Inflammatory macrophage (primary cell): ENCODE measurements at places on chromosomes 1 and 21.

DNA sequence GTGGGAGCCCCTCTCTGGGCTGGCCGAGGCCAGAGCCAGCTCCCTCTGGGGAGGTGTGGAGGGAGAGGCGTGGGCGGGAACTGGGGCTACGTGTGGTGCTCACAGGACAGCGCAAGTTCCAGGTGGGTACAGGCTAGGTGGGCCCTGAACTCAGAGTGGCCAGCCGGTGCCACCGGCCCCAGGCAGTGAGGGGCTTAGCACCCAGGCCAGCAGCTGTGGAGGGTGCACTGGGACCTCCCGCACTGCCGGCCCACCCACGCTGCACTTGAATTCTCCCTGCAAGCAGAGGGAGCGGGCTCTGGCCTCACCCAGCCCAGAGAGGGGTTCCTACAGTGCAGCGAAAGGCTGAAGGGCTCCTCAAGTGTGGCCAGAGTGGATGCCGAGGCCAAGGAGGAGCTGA lies 20.2 kb downstream of the PRAMEF20 start:
- DNase-seq = no peak

GRCh38 chr21:25179116-25179515 lies 428.2 kb downstream of the MRPL39 start:
- peak; percentile 9 for DNase-seq

- DNase-seq = peak; percentile 89
Observed at GRCh38 chr21:44878053-44878982, 4.8 kb upstream of the PTTG1IP start.

DNA sequence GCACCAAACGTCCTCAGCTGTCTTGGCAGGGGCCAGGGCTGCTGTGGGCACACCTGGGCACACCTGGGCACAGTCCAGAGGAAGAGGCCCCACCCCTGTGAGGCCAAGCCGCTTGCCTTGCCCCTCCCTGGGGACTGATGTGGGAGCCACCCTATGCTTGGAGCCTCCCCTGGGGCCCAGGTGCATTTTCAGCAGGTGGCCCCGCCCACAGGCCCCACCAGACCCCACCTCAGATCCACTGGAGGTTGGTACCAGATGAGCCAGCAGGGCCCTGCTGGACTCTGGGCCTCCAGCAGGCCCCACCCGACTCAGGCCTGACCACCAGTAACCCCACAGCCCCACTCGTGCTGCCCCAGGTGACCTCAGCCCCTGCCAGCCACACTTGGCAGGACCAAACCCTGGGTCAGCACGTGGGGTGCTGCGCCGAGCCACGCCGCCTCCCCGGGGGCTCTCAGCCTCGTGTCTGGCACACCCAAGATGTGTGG lies 8.8 kb downstream of the SLC19A1 start:
- DNase-seq = no peak

GRCh38 chr1:165467706-165468105 lies 22.8 kb upstream of the RXRG start:
- no peak for DNase-seq

- DNase-seq = peak; percentile 64
Observed at GRCh38 chr21:42309753-42310213, 5.4 kb downstream of the TFF3 start.

DNA sequence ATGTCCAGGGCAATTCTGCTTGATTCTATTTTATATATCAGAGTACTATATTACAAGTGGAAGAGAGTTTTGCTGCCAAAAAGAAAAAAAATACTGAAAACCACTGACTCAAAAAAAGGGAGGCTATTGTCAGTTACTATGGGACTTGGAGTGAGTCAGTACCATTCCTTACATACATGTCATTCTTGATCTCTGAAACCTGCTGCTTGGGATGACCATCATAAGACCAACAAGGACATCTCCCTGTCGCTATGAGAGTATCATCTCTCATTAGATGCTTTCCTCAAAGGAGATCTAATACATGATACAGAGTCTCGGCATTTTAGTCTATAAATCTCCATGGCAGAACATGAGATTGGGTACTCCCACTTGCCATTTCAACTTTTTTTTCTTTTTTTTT lies 11.8 kb upstream of the INPP5B start:
- no peak for DNase-seq

DNA sequence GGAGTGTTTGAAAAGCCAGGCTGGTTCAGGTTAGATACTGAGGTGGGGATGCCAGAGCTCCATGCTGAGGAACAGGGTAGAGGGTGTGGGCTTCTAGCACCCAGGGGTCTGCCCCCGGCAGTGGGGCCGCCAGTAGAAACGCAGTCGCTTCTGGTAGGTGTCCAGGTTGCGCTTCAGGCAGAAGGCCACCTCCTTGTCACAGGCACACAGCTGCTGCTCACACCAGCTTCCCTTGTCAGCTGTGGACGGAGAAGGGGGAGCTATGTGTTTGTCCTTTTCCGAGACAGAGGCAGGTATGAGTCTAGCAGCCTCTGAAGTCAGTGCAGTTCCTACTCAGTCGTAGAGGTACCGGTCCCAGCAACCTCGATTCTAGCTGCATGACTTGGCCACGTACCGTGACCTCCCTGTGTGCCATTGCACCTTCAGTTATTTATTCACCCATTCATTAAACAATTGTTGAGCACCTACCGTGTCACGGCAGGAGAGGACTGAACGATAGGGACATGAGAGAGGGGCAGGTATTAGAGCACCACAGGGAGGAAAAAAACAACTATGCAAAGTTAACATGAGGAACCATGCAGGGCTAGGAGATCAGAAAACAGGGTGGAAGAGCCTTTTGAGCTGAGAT lies 5.2 kb downstream of the PLA2G2D start:
- DNase-seq = no peak

DNA sequence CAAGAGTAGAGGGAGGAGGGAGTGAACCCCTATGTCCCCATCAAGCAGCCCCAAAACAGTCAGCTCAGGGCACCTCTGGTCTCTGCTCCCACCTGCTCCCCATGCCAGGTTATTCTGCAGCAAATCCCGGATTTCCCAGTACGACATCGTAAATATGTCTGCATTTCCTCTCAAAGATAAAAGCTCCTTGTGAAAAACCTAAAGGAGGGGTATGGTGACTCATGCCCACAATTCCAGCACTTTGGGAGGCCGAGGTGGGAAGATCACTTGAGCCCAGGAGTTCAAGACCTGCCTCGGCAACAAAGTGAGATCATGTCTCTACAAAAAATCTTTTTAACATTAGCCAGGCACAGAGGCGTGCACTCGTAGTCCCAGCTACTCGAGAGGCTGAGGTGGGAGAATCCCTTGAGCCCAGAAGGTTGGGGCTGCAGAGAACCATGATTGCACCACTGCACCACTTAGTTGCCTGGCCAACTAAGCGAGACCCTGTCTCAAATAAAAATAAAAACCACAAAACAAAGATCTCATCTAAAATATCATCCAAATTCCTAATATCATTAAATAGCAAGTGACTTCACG lies 7.1 kb downstream of the ACOT7 start:
- no peak for DNase-seq

GRCh38 chr1:192566657-192567056 lies 8.9 kb upstream of the RGS1 start:
- peak; percentile 88 for DNase-seq

DNA sequence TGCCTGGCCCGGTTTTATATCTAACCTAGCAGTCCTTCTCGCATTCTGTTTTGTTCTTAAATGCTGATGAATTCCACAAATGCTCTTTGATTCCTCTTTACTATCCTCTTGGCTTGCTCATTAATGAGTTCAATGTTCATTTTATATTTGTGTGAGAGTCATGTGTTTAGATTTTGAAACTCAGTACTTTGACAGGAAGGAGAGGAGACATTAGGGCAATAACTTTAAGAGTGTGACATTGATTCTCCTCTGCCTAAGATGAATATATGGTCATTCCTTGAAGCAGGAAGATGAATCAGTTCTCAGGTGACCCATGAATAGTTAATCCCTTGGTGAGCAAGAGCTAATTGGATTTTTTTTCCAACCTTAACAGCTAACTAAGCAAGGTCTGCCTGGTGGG lies 84.1 kb downstream of the MRPS6 start:
- DNase-seq = no peak

DNA sequence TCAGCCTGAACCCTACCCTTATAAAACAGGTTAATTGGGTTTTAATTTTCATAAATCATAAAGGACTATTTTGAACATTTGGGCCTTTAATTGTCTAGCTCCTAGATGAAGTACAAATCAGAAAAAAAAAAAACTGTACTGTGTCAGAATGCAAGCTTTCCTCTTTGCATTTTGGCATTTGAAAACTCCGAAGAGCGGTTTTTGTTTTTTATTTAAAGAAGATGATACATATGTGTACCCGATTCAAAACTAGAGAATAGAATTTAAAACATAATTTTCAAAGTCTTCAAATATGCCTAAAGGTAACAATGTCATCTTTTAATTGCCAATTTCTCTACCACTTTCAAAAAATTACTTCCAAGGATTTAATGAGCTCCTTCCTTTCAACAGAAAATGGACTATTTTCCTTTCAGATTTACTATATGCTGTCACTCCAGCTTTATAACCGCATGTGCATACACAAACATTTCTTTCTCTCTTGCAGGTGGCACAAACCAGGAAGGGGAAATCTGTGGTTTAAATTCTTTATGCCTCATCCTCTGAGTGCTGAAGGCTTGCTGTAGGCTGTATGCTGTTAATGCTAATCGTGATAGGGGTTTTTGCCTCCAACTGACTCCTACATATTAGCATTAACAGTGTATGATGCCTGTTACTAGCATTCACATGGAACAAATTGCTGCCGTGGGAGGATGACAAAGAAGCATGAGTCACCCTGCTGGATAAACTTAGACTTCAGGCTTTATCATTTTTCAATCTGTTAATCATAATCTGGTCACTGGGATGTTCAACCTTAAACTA lies 33.7 kb downstream of the MRPL39 start:
- peak; percentile 82 for DNase-seq
